ENCODE measurements at places on chromosomes 3 and 15. TPM values are rescaled to one million over a fixed set of nuclear protein-coding genes. Genes with fewer than 3 reads are reported as not detected.

CPB1 gene
- not detected for total RNA-seq

TBC1D2B gene
- total RNA-seq, result 12.6 TPM

DNA sequence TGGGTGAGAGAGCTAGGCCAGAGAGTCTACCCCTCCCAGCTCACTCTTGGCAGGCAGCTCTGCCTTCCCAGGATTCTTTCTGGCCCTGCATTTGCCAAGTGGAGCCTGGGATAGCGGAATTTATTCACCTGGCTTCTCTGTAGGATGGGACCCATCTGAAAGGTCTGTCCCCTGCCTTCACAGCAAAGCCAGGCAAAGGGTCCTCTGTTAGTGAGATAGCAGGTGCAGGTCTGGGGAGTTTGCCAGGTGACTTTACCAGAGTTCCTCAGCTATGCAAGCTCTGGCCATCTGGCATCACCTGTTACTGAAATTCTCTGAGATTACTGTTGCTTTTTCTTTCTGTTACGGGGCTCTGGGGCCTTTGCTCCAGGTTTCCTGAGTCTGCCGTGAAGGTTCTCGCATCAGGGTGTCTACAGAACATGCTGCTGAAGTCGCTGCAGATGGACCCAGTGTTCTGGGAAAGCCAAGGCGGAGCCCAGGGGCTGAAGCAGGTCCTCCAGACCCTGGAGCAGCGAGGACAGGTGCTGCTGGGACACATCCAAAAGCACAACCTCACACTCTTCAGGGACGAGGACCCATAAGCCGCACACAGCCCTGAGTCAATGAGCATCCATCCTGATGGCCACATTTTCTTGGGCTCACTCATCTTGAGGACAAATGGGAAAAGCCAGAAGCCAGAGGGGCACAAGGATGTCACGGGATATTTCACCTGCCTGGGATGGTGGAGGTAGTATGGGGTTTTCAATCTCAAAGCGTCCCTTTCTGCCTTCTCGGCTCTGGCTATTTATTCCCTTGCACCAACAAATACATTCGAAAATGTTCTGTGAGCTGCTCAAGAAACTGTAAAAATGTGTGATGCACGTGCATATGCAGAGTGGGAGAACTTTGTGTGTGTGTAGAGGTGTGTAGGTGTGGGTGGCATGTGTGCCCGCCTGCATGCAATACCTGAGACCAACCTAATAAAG lies 49.8 kb downstream of the POMGNT2 start:
- no peak for DNase-seq
- H3K27ac ChIP-seq, result no peak overlapping the region
- peaks cover 18% of the 10 kb centered on the region for H3K27me3 ChIP-seq
- no peaks in the 10 kb centered on the region for H3K36me3 ChIP-seq
- no peak overlapping the region for H3K4me3 ChIP-seq

- DNase-seq, result no peak
- no peaks in the 10 kb centered on the region for H3K36me3 ChIP-seq
- no peak overlapping the region for H3K27ac ChIP-seq
- H3K4me1 ChIP-seq, result no peaks in the 10 kb centered on the region
- H3K4me3 ChIP-seq, result no peak overlapping the region
- peaks cover 30% of the 10 kb centered on the region for H3K27me3 ChIP-seq
Measured at GRCh38 chr15:78623786-78624497, 3.1 kb upstream of the CHRNA3 start.

DNA sequence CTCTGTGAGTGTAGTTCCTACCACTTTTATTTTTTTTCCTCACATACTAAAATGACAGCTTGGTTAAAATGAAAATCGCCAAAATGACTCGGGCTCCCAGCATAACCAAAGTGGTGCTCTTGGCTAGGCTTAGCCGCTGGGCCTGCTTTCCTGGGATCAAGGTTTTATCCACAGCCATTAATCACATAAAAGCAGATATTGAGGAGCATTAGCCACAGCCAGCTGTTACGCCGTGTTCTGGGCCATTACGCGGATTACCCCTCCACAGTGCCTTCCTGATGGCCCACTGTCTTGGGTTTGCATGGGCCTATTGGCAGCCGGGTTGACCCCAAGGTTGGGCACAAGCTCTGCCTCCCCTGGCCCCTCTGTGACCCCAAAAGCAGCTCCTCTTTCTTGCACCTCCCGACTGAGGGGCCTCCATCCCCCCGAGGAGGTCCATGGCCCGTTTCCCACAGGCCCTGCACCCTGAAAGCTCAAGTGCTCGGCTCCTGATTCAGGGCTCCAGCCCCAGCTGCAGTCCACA lies 30.4 kb upstream of the TRPM1 start:
- H3K36me3 ChIP-seq, result no peaks in the 10 kb centered on the region
- H3K27ac ChIP-seq, result no peak overlapping the region
- H3K4me1 ChIP-seq, result no peaks in the 10 kb centered on the region
- peaks cover 23% of the 10 kb centered on the region for H3K27me3 ChIP-seq
- no peak for DNase-seq

- H3K27ac ChIP-seq, result no peak overlapping the region
- H3K36me3 ChIP-seq, result peaks cover 62% of the 10 kb centered on the region
- H3K4me3 ChIP-seq, result no peak overlapping the region
- H3K27me3 ChIP-seq, result no peaks in the 10 kb centered on the region
- DNase-seq, result no peak
Measured at GRCh38 chr3:53243165-53243564, 12.7 kb downstream of the TKT start.

GRCh38 chr3:157498371-157498770 lies 4.8 kb downstream of the VEPH1 start:
- no peaks in the 10 kb centered on the region for H3K27me3 ChIP-seq
- DNase-seq, result no peak
- peaks cover 39% of the 10 kb centered on the region for H3K4me1 ChIP-seq
- no peaks in the 10 kb centered on the region for H3K36me3 ChIP-seq

GRCh38 chr3:127088511-127089351 lies 104.2 kb upstream of the PRR23E start:
- H3K27ac ChIP-seq, result no peak overlapping the region
- no peak for DNase-seq
- H3K36me3 ChIP-seq, result no peaks in the 10 kb centered on the region
- no peak overlapping the region for H3K4me3 ChIP-seq

DNA sequence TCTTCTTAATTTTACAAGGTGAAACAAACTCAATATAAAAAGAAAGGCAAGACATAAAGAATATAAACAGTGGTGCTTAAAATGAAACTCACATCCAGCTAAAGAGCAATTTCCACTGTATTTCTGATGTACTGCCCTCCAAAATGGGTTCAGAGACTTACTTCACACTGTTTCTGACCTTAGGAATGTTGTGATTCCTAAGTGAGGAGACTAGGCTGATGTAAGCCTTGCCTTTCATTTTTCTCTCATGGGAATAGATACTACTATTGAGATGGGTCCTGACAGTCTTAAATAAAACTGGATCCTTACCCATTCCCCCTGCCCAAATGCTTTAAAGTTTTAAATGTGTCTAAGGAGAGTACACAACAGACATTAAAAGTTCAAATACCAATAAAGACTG lies 86.9 kb downstream of the CBLB start:
- no peak overlapping the region for H3K27ac ChIP-seq
- H3K4me3 ChIP-seq, result no peak overlapping the region
- H3K36me3 ChIP-seq, result no peaks in the 10 kb centered on the region
- no peaks in the 10 kb centered on the region for H3K27me3 ChIP-seq
- H3K4me1 ChIP-seq, result no peaks in the 10 kb centered on the region

- DNase-seq, result no peak
- no peaks in the 10 kb centered on the region for H3K27me3 ChIP-seq
- peak overlapping the region; percentile 98 for H3K4me3 ChIP-seq
- H3K36me3 ChIP-seq, result peaks cover 18% of the 10 kb centered on the region
- no peak overlapping the region for H3K27ac ChIP-seq
Measured at GRCh38 chr3:184016169-184016570, 1.5 kb downstream of the ABCC5 start.

DNA sequence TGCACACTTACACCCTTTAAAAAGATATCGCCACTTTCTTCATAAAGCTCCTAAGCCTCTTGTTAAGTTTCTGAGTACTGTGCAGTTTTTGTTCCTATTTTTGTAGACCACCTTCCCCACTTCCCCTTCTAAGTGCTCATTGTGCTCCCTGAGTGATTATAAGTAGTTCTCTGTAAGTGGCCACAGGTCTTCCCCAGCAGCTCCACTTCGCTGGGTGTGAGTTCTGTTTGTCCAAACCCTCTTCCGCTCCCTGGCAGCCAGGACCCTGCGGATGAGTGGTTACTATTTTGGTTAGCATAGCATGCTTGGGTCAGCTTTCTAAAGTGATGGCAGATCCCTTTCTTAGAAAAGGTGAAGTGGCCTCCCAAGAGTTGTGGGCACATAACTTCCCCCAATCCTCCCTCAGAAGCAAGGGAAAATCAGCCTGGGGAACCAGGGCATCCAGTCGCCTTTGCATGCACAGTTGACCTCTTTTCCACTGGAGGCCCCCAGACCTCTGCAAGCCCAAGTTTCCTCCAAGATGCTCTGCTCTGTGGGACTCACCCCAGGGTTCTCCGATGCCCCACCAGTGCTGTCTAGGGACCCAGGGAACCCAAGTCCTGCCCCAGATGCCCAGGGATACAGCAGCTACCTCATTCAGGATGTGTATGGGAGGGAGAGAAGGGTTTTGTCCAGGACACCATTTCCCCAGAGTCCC lies 69.6 kb downstream of the ATP10A start:
- H3K27me3 ChIP-seq, result no peaks in the 10 kb centered on the region
- no peak overlapping the region for H3K27ac ChIP-seq
- no peak overlapping the region for H3K4me3 ChIP-seq
- H3K36me3 ChIP-seq, result no peaks in the 10 kb centered on the region
- no peaks in the 10 kb centered on the region for H3K4me1 ChIP-seq

Measured in PC-3 (cell line).